A549 treated with CORT108297 at 1 μM for 4 hours (cell line): ENCODE measurements at places on chromosomes 1 and 21. TPM values are rescaled to one million over a fixed set of nuclear protein-coding genes. Genes with fewer than 3 reads are reported as not detected.

Gene TMIGD3
- total RNA-seq, result not detected in 5 replicates

Gene CYP2J2
- 0.06 to 0.12 TPM (median 0.07 TPM) in 5 replicates for total RNA-seq

Gene OR2L3
- total RNA-seq, result not detected in 5 replicates

Gene TEDDM1
- not detected in 5 replicates for total RNA-seq

Gene OLIG2
- total RNA-seq, result not detected in 5 replicates

Gene NTRK1
- total RNA-seq, result 0.06 to 0.15 TPM (median 0.12 TPM) in 5 replicates

Gene RIIAD1
- 0.27 TPM in 1 of 5 replicates, not detected in the others for total RNA-seq

Gene RORC
- 0.03 to 0.06 TPM (median 0.04 TPM) in 4 of 5 replicates, not detected in the other for total RNA-seq

Gene SH2D1B
- 0.06 to 0.21 TPM (median 0.08 TPM) in 5 replicates for total RNA-seq

Gene SLC44A5
- total RNA-seq, result 0.02 to 0.17 TPM (median 0.06 TPM) in 5 replicates

Gene ESRRG
- total RNA-seq, result not detected in 5 replicates

Gene GSTM1
- total RNA-seq, result not detected in 5 replicates

Gene RASAL2
- 16.4 to 23.6 TPM (median 17.8 TPM) in 5 replicates for total RNA-seq

Gene TEX38
- total RNA-seq, result 0.15 TPM in 1 of 5 replicates, not detected in the others

Gene PTPN14
- 8.0 to 11.6 TPM (median 9.8 TPM) in 5 replicates for total RNA-seq

Gene SPRR2G
- total RNA-seq, result not detected in 5 replicates

Gene IL22RA1
- 3.8 to 5.5 TPM (median 4.8 TPM) in 5 replicates for total RNA-seq

Gene C4BPB
- 1.4 to 1.8 TPM (median 1.6 TPM) in 5 replicates for total RNA-seq

Gene CLCA2
- total RNA-seq, result not detected in 5 replicates

Gene CD1B
- not detected in 5 replicates for total RNA-seq

Gene FBXO44
- total RNA-seq, result 14.0 to 21.5 TPM (median 18.2 TPM) in 5 replicates

Gene PEX19
- 20.8 to 27.6 TPM (median 23.3 TPM) in 5 replicates for total RNA-seq

Gene DCST1
- total RNA-seq, result 0.07 to 0.08 TPM in 2 of 5 replicates, not detected in the others

Gene FCRL4
- not detected in 5 replicates for total RNA-seq

Gene ARHGEF16
- total RNA-seq, result 3.6 to 5.8 TPM (median 5.0 TPM) in 5 replicates

Gene ADAMTS4
- 0.01 TPM in 2 of 5 replicates, not detected in the others for total RNA-seq

Gene RNU1-4
- total RNA-seq, result 11.7 TPM in 1 of 5 replicates, not detected in the others

Gene TRAF3IP3
- total RNA-seq, result not detected in 5 replicates

Gene PLA2G2D
- total RNA-seq, result 0.13 TPM in 1 of 5 replicates, not detected in the others

Gene DSTYK
- total RNA-seq, result 7.7 to 10.6 TPM (median 9.1 TPM) in 5 replicates

Gene C2CD4D
- not detected in 5 replicates for total RNA-seq

Gene PRDM16
- 0.05 to 0.32 TPM (median 0.14 TPM) in 5 replicates for total RNA-seq

Gene ANKRD65
- total RNA-seq, result 0.04 to 0.07 TPM (median 0.06 TPM) in 4 of 5 replicates, not detected in the other

Gene IFNLR1
- total RNA-seq, result 0.80 to 1.3 TPM (median 0.99 TPM) in 5 replicates

Gene PLPP3
- total RNA-seq, result 27.9 to 37.8 TPM (median 32.1 TPM) in 5 replicates

Gene F13B
- 0.05 to 0.08 TPM (median 0.06 TPM) in 4 of 5 replicates, not detected in the other for total RNA-seq

Gene OR10Z1
- not detected in 5 replicates for total RNA-seq

Gene NECTIN4
- 1.6 to 1.9 TPM (median 1.8 TPM) in 5 replicates for total RNA-seq

Gene EFNA1
- 32.8 to 53.9 TPM (median 38.3 TPM) in 5 replicates for total RNA-seq

Gene LIPI
- not detected in 5 replicates for total RNA-seq

Gene SPATA45
- total RNA-seq, result 0.28 TPM in 2 of 5 replicates, not detected in the others

Gene TINAGL1
- total RNA-seq, result 0.45 to 0.92 TPM (median 0.72 TPM) in 5 replicates

Gene C1orf185
- total RNA-seq, result not detected in 5 replicates

Gene IL6R
- 16.8 to 23.9 TPM (median 18.5 TPM) in 5 replicates for total RNA-seq

Gene SLC1A7
- total RNA-seq, result 0.05 TPM in 1 of 5 replicates, not detected in the others

Gene LRRC7
- total RNA-seq, result not detected in 5 replicates

Gene RIMKLA
- 0.69 to 1.2 TPM (median 0.84 TPM) in 5 replicates for total RNA-seq

Gene TMEM234
- total RNA-seq, result 7.7 to 10.5 TPM (median 9.7 TPM) in 5 replicates
